Left ventricle myocardium superior (tissue), 1 donor: ENCODE measurements at places on chromosomes 4 and X.
A peak's percentile ranks its signal among the peaks of the same experiment; 100 is the strongest.

GRCh38 chr4:72031868-72032608 is at the start of gene NPFFR2:
TSS of gene NPFFR2 (plus strand) at chr4:72032000. CDS start at chr4:72128592, 96,592 bp downstream.
- peak; percentile 26 for DNase-seq

- DNase-seq: peak; percentile 51
These were observed 5.3 kb downstream of the HCFC1 start for GRCh38 chrX:153966283-153966688.

GRCh38 chr4:99028187-99028586 is 32.7 kb downstream of the METAP1 start:
- DNase-seq: no peak

GRCh38 chrX:112164420-112164819 is 81.8 kb upstream of the TRPC5 start:
- DNase-seq: no peak

- DNase-seq: no peak
These were observed 204.2 kb upstream of the PDE5A start for GRCh38 chr4:119832776-119833175.

DNA sequence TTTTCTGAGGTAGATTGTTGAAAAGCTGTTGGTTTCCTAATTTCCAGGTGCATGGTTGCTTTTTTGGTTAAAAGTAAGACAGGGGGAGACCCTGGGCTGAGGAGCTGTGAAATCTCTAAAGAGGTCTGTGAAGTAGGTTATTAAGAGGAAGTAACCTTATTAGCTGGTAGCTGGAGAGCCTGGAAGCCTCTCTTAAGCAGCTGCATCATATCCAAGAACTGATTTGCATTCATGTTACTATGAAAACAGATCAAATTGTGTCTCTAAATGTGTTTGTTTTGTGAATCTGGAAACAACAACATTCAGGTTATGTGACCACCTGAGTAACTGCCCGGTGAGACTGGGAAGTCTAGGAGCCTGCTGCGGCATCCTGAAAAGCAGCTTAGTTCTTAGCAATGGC is 54.1 kb downstream of the ARHGAP10 start:
- no peak for DNase-seq

GRCh38 chr4:148747721-148748268 is 305.6 kb upstream of the NR3C2 start:
- no peak for DNase-seq

DNA sequence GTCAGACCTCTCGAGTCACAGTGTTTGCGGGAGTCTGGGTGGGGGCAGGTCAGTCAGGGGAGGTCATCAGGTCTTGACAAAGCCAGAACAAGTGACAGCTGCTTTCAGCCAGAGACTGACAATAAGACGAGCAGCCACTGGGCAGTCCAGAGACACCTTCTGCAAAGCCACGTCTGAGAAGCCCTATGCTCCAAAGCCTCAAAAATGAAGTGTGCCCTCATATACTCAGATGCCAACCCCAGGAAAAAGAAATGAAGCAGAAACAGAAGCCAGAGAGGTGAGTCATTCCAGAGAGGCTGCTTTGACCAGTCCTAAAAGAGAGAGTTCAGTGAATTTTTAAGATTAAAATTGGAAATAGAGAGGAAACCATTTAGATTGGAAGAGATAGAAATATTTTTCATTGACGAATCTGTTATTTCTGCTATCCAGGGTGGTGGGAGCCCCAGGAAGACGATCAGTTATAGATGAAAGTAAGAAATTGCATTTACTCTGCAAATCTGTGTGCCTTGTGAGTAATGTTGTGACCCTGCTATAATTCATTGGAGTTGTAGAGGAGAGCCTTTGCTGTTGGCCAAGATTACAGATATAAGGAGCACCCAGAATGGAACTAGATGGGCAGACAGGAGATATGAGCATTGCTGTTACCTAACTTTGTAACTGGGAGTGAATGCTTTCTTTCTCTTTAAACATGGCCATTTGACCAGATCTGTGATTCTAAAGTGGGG is 77.9 kb downstream of the LRRC66 start:
- DNase-seq: no peak

DNA sequence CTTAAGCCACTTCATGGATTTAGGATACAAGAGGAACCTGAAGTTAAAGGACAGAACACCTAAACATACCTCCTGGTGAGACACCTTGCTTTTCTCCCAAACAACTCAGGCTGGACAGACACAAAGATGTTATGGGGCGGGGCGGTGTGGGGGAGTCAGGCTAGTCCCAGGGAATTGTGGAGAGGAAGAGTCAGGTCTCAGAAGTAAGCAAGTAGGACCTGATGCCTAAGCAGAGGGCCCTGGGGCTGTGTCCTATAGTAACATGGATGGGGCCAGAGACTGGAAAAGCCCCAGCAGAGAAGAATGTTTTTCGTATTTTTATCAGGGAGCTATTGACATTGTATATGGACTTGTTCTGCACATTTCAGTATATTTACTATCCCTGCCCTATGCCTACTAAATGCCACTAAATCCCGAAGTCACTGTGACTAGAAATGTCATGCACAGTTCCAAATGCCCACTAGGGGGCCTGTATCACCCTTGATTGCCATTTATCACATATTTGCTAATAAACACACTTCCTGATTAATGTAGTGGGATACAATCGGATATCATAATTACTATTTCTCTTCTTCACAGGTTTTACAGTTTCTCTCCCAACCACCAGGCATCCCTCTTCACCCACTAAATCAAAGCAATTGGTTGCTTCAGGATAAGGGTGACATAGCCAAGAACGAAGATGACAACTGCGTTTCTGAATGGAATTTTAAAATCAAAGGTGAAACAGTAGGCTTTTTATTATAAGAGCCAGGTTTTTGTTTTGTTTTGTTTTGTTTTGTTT is 23.8 kb upstream of the ARHGAP10 start:
- DNase-seq: no peak

DNA sequence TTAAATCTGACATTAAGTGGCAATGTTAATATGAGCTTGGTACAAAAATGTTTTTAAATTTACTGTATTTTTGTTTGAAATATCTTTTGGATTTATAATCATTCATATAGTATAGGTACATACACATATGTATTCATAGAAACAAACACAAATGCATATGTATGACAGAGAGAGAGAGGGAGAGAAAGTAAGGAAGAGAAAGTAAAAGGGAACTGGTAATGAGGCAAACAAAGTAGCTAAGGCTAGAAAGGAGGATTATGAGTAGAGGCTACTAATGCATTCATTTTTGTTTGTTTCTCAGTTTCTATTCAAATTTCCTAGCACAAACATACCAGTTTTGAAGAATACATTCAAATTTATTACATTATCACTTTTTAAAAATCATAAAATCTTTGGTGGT is 132.4 kb downstream of the GLRA3 start:
- DNase-seq: no peak

- DNase-seq: no peak
These were observed 2.8 kb downstream of the NHS start for GRCh38 chrX:17377795-17378194.

GRCh38 chrX:72347366-72347765 is 41.7 kb upstream of the CITED1 start:
- DNase-seq: peak; percentile 34

GRCh38 chrX:49202022-49202421 is 2.0 kb upstream of the SYP start:
- DNase-seq: no peak

DNA sequence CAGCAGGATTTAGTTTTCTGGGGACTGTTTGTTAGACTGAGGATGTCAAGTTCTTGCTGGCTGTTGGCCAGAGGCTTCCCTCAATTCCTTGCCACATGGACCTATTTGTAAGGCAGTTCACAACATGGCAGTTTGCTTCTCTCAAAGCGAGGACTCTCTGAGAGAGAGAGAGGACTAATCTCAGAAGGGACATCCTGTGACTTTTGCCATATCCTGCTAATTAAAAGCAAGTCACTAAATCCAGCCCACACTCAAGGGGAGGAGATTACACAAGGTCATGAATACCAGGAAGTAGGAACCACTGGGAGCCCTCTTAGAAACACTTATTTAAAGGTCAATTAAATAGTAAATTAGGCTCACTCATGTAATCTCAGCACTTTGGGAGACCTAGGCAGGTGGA is 38.2 kb downstream of the PPP1R2C start:
- DNase-seq: no peak

DNA sequence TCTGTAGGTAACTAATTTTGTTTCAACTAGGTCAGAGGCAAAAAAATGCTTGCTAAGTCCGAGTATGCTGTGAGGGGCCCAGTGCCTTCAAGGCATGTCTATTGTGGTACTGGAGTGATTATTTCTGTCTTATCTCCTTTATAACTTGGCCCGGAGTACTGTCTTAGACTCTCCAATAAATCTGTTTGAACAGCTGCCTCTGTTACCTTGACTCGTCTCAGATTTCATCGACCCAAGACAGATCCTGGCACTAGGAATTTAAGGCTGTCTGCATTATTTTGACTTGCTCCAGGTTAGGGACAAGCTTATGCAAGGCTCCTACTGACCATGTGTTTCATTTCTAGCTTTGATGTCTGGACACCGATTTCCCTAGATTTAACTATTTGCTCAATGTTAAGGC is 41.1 kb upstream of the NKAP start:
- DNase-seq: no peak

- DNase-seq: peak; percentile 79
These were observed at the start of gene JAKMIP1 for GRCh38 chr4:6200011-6200921. TSS of gene JAKMIP1 (minus strand) at chr4:6200549. CDS start at chr4:6112850, 87,699 bp downstream.

- DNase-seq: no peak
These were observed 244.2 kb downstream of the SPRY1 start for GRCh38 chr4:123640824-123641223.

- DNase-seq: no peak
These were observed 28.3 kb downstream of the ZFYVE28 start for GRCh38 chr4:2390146-2390545.

GRCh38 chr4:52199574-52200338 is 148.7 kb downstream of the SPATA18 start:
- DNase-seq: no peak

GRCh38 chrX:152635941-152636340 is 1.8 kb upstream of the GABRQ start:
- no peak for DNase-seq

DNA sequence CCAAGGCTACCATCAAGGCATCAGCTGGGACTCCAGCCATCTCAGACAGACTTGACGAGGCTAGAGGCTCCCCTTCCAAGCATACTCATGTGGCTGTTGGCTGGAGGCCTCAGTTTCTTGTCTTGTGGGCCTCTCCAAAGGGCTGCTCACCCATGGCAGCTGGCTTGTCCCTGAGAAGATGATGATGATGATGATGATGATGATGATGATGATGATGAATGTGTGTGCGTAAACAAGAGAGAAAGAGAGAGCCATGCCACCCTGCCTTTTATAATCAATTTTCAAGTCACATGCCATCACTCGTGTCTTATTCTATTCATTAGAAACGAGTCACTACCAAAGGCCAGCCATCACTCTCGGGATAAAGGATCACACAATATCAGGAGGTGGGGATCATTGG is 60.5 kb upstream of the ADGRG2 start:
- no peak for DNase-seq

DNA sequence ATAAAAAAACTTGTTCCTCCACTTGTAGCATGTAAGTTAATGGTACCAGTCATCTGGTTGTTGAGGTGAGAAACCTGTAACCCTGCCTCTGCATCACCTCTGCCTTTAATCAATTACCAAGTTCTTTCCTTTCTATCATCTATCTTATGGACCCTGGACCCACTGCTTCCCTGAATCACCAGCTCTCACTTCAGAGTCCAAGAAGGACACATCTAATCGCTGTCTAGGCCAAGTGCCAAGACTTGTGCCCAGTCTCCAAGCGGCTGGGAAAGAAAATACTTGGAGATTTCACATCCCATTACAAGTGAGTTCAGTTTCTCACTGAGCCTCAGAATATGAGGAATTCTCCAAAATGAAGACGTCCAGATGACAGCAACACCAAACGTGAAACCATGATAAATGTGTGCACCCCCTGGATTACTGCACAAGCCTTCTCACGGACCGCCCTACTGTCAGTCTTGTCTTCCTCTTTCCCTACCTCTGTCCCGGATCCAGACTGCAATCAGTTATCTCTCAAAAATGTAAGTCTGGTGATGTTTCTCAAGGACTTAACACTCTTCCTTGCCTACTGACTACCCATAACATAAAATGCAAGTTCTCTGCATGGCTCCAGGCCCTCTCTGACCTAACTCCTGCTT is 10.4 kb downstream of the PALLD start:
- DNase-seq: peak; percentile 24

DNA sequence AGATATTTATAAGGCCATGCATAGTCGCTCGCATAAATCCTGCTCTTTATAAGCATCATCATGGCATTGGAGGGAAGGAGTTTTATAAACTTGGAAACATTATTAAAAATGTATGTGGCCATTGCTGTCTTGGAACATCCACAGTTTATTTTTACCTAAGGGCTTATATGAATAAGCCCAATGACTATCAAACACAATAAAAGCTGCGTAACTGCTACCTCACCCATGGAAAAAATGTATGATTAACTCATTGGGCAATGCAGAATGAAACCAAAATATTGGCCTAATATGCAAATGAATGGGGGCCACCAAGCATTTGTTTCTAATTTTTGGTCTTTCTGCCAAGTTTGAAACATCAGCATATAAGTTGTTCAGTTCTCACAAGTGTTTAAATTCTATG is 19.1 kb downstream of the GEMIN8 start:
- no peak for DNase-seq

DNA sequence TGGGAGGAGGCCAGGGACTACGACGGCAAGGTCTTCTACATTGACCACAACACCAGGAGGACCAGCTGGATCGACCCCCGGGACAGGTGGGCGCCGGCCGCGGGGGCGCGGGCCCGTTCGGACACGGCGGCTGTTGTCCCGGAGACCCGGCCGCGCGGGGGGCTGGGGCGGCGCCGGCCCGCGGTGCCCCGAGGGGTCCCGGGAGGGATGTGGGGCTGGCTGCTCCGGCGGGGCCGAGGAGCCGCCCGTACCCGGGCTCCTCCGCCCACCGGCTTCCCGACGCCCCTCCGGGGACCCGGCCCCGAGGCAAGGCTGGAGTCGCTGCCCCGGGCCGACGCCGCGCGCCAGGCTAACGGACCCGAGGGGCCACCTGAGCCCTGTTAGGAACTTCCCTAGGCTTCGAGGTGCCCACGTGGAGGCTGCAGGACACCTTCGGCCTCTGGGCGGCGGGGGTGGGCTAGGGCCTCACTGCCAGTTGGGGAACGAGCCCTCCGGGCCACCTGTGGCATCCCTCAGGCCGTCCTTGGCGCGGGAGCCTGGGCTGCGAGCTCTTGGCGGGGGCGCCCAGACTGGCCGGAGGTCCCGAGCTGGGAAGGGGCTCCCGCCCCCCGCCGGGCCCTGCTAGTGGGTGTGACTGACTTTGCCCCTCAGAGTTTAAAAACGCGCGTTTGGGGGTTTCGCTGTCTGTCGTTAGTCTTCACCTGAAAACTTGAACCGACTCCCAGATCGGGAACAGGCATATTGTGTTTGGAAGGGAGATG is 660 bp downstream of the WWC2 start:
- DNase-seq: peak; percentile 54

DNA sequence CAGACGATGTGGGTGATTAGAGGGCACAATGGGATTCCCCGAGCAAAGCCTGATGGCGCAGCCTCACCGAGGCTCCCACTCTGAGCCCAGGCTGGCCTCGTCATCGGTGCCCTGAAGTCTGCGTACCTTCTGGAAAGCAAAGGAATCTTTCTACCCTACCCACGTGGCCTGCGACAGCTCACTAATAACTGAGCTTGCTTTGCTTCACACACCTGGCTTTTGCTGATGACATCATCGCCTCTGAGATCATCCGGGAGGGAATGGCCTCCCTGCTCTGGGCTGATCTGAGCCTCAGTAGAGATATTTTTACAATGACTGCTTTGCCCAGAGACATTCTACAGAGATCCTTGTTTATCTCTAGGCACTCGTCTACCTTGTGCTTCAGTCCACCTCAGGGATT is 45.4 kb upstream of the PDLIM3 start:
- DNase-seq: no peak
